PC-9 (cell line): ENCODE measurements at places on chromosomes 5 and 9. TPM values are rescaled to one million over a fixed set of nuclear protein-coding genes. Genes with fewer than 3 reads are reported as not detected.

DNA sequence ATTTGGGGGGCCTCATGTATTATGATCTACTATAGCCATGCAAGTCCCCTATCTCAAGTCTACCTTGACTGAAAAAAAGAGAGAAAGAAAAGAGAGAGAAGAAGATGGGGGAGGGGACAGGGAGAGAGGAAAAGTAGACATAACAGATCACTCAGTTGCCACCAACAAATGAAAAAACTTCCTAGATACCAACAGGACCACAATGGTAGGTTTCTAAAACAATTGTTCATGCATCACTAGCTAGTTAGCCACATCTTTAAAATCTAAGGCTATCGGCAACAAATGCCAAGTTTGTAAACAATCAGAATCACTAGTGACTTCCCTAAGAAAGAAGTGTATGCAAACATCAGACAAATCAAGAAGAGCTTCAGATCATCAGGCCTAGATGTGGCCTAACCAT is 328.2 kb downstream of the BNC2 start:
- no peak for DNase-seq

LRRTM2 gene
- not detected in 2 replicates for total RNA-seq

- no peak for DNase-seq
Measured at GRCh38 chr5:640461-641330, 28.6 kb downstream of the CEP72 start.

GRCh38 chr9:107423540-107423939 is 66.0 kb downstream of the KLF4 start:
- DNase-seq, result no peak

DNA sequence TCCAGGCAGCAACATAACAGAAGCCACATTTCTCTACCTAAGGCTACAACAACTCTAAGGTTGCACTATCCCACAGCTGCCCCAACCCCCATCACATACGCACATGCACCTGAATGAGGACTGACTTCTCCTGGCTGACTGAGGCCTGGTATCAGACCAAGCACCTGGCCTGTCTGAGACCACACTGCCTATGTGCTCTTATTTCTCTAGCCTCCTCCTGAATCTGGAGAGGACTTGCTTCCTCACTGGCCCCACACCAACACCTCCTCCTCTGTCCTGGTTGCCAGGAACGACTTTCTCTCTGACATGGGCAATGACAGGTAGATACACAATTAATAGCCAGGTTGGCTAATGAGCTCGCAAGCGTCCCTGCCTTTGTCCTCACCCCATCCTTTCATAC is 14.9 kb upstream of the VDAC1 start:
- DNase-seq, result peak; percentile 46

DNA sequence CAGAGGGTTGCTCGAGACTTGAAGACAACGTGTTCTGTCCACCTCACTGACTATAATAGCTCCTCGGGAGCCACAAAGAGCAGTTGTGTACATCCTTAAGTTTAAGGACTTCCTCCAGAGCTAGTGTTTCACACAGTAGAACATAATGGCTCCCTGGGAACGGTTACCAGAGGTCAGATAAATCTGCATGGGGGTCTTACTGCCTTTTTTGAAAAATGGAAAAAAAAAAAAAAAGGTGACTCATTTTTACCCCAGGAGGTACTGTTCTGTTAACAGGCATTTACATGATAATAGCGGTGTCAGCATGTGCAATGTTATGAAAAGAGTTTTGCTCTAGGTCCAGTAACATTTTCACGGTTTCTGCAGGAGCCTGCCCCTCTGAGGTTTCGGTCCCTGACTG is 498.9 kb upstream of the WWC1 start:
- DNase-seq, result no peak

SCGB3A2 gene
- not detected in 2 replicates for total RNA-seq

DNA sequence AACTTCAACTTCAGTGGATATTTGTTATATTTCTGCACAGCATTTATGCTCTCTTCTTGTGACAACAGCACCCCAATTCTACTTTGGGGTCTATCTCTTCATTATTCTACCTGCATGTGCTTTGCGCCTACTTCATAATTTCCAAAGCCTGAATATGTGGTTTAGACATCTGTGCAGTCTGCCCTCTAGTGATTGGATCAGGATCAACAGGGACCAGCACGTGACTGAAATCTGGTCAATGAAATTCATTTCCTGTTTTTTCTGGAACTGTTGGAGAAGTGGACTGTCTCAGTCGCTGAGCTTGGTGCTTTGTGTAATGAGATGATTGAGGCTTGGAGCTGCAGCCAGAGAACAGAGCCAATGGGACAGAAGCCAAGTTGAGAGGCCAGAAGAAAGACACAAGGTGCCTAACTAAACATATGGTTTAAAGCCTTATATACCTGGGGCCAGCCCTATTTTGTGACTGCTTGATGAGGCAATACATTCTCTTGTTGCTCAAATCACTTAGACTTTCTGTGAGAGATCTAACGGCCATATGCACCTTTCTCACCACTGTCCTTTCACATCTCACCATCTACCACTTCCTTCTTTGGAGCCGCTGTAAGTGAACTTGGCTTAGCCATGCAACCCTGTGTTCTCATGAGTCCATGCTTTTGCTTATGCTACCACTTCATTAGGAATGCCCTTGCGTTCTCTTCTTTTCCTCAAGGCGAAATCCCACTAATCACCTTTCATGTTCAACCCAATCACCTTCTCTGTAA is 68.8 kb upstream of the PPP2R2B start:
- DNase-seq, result no peak
